Activated naive CD4-positive, alpha-beta T cell treated with anti-CD3 and anti-CD28 coated beads for 36 hours (primary cell): ENCODE measurements at places on chromosomes 6 and 20. TPM values are rescaled to one million over a fixed set of nuclear protein-coding genes. Genes with fewer than 3 reads are reported as not detected.
A peak's percentile ranks its signal among the peaks of the same experiment; 100 is the strongest.

DNA sequence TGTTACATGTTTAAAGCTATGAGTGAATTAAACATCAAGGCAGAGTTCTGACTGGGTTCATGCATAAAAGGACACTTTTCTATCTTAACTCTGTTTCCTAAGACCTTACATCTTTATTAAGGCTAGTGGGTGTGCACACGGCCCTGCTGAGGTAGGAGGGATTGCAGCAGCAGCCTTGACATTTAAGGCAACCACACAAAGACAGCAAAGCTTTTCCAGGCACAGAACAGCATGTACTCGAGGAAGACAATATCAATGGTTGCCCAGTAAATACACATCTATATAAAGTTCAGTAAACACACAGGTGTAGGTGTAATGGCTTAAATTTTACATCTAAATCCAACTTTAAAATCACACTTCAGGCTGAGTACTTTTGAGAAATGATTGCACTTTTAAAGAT lies 79.8 kb upstream of the LOC128125822 start:
- no peak overlapping the region for H3K4me3 ChIP-seq
- H3K27me3 ChIP-seq: peaks cover 3% of the 10 kb centered on the region
- peaks cover 2% of the 10 kb centered on the region for H3K4me1 ChIP-seq

DNA sequence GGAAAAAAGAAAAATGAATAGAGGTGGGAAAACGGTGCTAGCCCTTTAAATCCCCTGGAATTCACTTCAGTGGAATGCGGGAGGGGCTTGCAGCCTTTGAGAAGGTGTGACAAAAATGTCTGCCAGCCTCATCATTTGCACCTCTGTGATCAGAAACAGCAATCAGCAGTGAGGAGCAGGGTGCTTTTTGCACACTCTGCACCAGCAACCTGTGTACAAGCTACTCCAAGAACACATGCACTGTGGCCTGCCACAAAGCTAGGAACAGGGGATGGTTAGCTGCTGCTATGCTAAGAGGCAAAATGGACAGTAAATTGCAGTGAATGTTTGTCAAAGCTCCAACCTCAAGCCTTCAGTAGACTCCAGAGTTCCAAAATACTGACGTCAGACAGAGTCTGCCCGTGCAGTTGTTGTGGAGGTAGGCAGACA lies 29.7 kb downstream of the GINS1 start:
- H3K36me3 ChIP-seq: peaks cover 27% of the 10 kb centered on the region
- no peaks in the 10 kb centered on the region for H3K27me3 ChIP-seq
- H3K4me3 ChIP-seq: no peak overlapping the region
- no peak overlapping the region for H3K27ac ChIP-seq

- H3K27ac ChIP-seq: peak overlapping the region; percentile 80
- peak overlapping the region; percentile 36 for H3K4me3 ChIP-seq
- DNase-seq: peak; percentile 67
- peaks cover 37% of the 10 kb centered on the region for H3K4me1 ChIP-seq
- no peaks in the 10 kb centered on the region for H3K27me3 ChIP-seq
These were observed 50.0 kb upstream of the ESR1 start for GRCh38 chr6:151757506-151757955.

DNA sequence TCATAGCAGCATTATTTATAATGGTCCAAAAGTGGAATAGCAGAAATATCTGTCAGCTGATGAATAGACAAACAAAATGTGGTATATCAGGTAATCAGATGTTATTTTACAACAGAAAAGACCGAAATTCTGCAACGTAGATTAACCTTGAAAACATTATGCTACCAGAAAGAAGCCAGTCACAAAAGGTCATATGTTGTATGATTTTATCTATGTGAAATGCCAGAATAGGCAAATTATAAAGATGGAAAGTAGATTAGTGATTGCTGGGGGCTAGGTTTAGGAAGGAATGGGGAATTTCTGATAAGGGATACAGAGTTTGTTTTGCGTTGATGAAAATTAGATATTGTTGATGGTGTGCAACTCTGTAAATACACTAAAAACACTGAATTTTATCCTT lies 165.0 kb upstream of the STMND1 start:
- no peak overlapping the region for H3K4me3 ChIP-seq
- H3K27me3 ChIP-seq: peaks cover 46% of the 10 kb centered on the region
- no peak for DNase-seq
- no peaks in the 10 kb centered on the region for H3K4me1 ChIP-seq
- H3K36me3 ChIP-seq: no peaks in the 10 kb centered on the region

DNA sequence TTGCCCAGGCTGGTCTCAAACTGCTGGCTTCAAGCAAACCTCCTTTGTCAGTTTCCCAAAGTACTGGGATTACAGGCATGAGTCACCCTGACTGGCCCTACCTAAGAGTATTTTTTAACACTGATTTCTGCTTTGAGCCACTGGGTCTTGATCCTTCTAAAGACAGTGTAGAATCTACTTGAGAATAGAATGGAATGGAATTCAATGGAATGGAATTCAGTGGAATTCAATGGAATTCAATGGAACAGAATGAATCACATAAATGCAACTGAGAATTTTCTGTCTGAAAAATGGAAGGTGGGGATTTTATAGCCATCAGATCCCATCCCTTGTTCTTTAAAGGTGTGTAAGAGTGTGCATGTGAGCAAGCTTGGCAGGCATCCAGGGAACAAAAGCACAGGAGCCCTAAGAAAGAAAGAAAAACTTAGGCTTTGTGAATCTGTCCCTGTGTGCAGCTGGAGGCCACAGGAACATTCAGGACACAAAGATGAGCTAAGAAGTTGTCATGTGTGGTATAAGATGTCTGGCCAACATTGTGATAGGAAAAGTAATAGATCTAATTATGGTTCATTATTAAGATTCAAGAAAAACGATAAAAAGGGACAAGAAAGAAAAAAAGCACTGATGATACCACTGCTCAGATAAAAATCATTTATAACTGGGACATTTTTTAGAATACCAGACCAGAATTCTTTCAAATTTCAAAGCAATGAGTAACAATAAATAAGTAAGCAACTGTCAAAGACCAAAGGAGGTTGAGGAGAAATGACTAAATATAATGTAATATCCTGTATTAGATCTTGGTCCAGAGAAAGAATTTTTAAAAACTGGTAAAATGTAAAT lies 681.0 kb upstream of the GJE1 start:
- H3K27me3 ChIP-seq: no peaks in the 10 kb centered on the region
- no peaks in the 10 kb centered on the region for H3K4me1 ChIP-seq
- H3K36me3 ChIP-seq: no peaks in the 10 kb centered on the region
- H3K4me3 ChIP-seq: no peak overlapping the region
- no peak overlapping the region for H3K27ac ChIP-seq
- no peak for DNase-seq

DNA sequence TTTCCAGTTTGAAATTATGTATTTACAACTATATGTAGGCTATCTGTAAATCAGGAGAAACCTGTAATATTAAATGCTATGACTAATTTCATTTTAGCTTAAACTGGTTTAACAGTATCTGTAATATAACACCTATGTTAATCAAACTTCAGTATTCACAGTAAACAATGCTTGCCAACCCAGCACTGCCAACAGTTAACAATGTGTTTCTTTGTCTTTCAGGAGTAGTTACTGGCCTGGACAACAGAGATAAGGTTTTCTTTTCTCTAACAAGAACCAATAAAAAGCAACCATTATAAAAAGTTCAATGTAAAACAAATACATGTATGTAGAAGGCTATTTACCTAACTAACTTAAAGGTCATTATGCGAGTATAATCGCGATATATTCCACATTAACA lies 158.8 kb downstream of the CDK19 start:
- DNase-seq: no peak
- H3K4me1 ChIP-seq: no peaks in the 10 kb centered on the region
- H3K27me3 ChIP-seq: no peaks in the 10 kb centered on the region

GRCh38 chr20:62822788-62823651 lies 6.2 kb downstream of the COL9A3 start:
- no peak overlapping the region for H3K27ac ChIP-seq
- peak; percentile 59 for DNase-seq
- H3K27me3 ChIP-seq: peaks cover 7% of the 10 kb centered on the region
- no peak overlapping the region for H3K4me3 ChIP-seq

DNA sequence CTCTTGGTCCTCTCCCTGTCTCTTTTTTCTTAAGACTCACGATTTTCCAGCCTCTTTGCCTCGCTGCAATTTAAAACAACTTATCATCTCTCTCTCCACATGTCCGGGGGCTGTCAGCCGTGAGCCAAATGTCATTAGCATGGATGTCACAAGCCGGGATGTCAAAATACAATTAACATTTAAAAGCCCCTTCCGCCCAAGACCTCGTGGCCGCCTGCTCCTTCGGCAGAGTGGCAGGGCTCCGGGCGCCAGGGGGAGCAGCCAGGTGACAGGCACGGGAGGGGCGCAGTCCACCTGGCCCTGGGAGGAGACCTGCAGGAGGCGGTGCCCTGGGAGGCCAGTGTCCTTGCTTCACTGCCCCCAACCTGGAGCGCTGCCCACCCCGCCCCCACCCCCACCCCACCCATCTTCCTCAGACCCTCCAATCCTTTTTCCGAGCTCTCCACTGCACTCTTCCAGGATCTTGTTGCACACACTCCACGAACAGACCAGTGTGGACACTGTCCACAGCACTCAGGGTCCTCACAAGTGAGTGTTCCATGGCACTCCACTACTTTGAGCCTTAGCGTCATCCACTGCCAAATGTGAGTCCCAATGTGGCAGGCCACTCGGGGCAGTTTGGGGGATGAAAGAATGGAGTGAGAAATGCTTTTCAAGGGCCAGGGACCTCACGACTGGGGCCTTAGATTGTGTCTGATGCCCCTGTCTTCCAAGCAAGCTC lies 5.6 kb upstream of the GRM4 start:
- H3K36me3 ChIP-seq: no peaks in the 10 kb centered on the region
- no peak overlapping the region for H3K4me3 ChIP-seq
- no peak overlapping the region for H3K27ac ChIP-seq
- H3K4me1 ChIP-seq: peaks cover 8% of the 10 kb centered on the region

GRCh38 chr20:41701588-41702348 lies 83.6 kb upstream of the CHD6 start:
- H3K4me1 ChIP-seq: peaks cover 2% of the 10 kb centered on the region
- H3K36me3 ChIP-seq: no peaks in the 10 kb centered on the region
- peaks cover 2% of the 10 kb centered on the region for H3K27me3 ChIP-seq
- no peak overlapping the region for H3K4me3 ChIP-seq

GRCh38 chr6:131004936-131005335 lies 58.1 kb downstream of the EPB41L2 start:
- no peak for DNase-seq
- H3K27me3 ChIP-seq: no peaks in the 10 kb centered on the region
- peaks cover 1% of the 10 kb centered on the region for H3K4me1 ChIP-seq
- peaks cover 25% of the 10 kb centered on the region for H3K36me3 ChIP-seq

DNA sequence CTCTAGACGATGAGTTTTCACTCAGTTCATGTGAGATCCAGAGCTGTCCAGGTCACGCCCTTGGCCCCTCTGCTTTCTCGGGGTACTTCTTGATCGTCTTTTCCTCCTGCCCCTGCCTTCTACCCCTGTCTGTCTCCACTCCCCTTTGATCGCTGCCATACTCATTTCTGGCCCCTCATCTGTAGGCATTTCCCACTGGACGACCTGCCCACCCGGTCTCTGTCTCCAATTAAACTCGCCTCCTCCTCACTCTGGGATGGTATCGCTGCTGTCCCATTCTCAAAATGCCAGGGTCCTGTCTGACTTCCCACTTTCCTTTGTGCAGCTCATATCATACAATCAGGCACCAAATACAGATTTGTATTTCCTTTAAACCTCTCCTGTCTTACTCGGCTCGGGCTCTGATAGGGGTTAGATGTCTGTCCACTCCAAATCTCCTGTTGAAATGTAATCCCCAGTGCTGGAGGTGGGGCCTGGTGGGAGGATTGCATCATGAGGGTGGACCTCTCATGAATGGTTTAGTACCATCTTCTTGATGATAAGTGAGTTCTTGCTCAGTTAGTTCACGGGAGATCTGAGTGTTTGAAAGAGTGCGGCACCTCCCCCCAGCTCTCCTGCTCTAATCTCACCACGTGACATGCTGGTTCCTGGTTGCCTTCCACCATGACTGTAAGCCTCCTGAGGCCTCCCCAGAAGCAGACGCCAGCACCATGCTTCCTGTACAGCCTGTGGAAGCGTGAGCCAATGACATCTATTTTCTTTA lies 3.5 kb upstream of the SYNJ2 start:
- no peaks in the 10 kb centered on the region for H3K27me3 ChIP-seq
- H3K4me1 ChIP-seq: peaks cover 12% of the 10 kb centered on the region
- peaks cover 2% of the 10 kb centered on the region for H3K36me3 ChIP-seq
- no peak overlapping the region for H3K27ac ChIP-seq

GRCh38 chr6:49662231-49662891 lies 25.7 kb upstream of the RHAG start:
- DNase-seq: no peak
- H3K27ac ChIP-seq: no peak overlapping the region
- H3K4me3 ChIP-seq: no peak overlapping the region
- no peaks in the 10 kb centered on the region for H3K36me3 ChIP-seq
- H3K27me3 ChIP-seq: no peaks in the 10 kb centered on the region
- no peaks in the 10 kb centered on the region for H3K4me1 ChIP-seq

GRCh38 chr6:133380723-133381122 lies 139.6 kb downstream of the EYA4 start:
- no peaks in the 10 kb centered on the region for H3K4me1 ChIP-seq
- no peak overlapping the region for H3K27ac ChIP-seq
- DNase-seq: no peak
- H3K27me3 ChIP-seq: peaks cover 4% of the 10 kb centered on the region

DNA sequence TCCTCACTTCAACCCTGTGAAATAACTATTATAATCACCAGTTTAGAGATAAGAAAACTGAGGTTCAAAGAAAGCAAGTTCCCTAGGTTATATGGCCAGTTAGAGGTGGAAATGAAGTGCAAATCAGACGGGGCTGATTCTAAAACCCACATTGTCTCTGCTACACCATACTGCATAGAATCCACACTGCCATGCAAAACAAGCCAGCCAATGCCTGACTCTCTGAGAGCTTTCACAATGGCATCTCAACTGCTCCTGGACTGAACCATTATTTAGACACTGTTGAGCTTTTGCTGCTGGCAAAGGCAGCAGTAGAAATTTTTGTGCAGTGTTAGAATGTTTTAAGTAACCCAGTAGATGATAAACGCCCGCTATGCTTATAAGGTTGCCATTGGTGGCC lies 195.2 kb upstream of the CNR1 start:
- no peaks in the 10 kb centered on the region for H3K36me3 ChIP-seq
- no peaks in the 10 kb centered on the region for H3K4me1 ChIP-seq
- no peak overlapping the region for H3K27ac ChIP-seq
- H3K27me3 ChIP-seq: peaks cover 4% of the 10 kb centered on the region

DNA sequence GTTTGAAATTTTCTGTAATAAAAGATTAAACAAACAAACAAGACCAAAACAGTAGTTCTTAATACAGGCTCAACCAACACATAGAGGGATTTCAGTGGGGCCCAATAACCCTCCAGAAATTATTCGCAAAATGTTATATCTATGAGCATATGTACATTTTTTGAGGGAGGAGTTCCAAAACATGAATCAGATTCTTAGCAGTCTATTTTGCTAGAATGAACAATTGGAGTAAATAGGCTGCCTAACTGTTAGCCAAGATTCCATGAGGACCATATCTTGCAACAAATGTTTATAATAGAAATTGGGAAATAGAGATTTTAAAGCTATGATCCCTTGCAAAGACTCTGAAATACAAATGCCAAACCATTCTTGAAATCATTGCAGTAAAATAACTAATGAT lies 186.3 kb downstream of the AKAP7 start:
- H3K36me3 ChIP-seq: peaks cover 5% of the 10 kb centered on the region
- no peaks in the 10 kb centered on the region for H3K4me1 ChIP-seq
- H3K27me3 ChIP-seq: no peaks in the 10 kb centered on the region
- H3K27ac ChIP-seq: no peak overlapping the region
- DNase-seq: no peak
- H3K4me3 ChIP-seq: no peak overlapping the region

Gene TCF19
- 72.0 TPM for total RNA-seq

Gene OR2B6
- not detected for total RNA-seq

Gene ZNF165
- total RNA-seq: 6.1 TPM

Gene GPR31
- not detected for total RNA-seq

Gene CCN5
- not detected for total RNA-seq

Gene FAM210B
- total RNA-seq: 7.5 TPM

Gene ZNF292
- 41.2 TPM for total RNA-seq
